Stimulated activated CD4-positive, alpha-beta T cell treated with anti-CD3 and anti-CD28 coated beads, TNF-alpha, amount 100 ng/mL, for 1 hour (primary cell): ENCODE measurements at places on chromosomes 2 and 18.

DNA sequence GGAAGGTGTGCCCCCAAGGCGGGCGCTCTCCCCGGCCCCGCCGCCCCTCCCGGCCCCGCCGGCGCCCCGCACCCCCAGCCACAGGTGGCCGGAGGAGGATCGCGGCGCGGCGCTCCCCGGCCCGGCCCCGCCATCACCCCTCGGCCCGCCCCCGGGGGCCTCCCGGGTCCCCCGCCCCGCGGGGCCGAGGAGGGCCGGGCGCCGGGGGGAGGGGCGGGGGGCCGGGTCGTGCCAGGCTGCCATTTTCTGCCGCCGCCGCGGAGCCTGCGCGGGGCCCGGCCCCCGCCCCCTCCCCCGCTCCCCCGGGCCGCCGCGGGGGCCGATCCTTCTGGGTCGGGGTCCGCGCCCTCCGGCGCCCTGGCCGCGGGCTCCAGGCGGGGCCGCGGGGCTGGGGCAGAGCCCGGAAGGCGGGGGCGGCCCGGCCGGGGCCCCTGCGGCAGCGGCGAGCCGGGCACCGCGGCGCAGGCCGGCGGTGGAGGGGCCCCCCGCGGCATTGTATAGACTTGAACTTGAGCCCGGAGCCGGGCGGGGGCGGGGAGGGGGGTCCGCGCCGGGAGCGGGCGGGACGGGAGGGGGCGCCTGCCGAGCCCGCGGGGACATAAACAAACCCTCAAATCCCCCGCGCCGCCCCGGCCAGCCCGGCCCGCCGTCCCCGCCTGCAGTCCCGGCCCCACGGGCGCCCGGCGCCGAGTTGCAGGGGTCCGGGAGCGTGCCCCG, 556 bp downstream of the DNMT3A start:
- DNase-seq, result no peak

- DNase-seq, result no peak
Observed at GRCh38 chr2:112644155-112644932, 1.4 kb upstream of the SLC20A1 start.

DNA sequence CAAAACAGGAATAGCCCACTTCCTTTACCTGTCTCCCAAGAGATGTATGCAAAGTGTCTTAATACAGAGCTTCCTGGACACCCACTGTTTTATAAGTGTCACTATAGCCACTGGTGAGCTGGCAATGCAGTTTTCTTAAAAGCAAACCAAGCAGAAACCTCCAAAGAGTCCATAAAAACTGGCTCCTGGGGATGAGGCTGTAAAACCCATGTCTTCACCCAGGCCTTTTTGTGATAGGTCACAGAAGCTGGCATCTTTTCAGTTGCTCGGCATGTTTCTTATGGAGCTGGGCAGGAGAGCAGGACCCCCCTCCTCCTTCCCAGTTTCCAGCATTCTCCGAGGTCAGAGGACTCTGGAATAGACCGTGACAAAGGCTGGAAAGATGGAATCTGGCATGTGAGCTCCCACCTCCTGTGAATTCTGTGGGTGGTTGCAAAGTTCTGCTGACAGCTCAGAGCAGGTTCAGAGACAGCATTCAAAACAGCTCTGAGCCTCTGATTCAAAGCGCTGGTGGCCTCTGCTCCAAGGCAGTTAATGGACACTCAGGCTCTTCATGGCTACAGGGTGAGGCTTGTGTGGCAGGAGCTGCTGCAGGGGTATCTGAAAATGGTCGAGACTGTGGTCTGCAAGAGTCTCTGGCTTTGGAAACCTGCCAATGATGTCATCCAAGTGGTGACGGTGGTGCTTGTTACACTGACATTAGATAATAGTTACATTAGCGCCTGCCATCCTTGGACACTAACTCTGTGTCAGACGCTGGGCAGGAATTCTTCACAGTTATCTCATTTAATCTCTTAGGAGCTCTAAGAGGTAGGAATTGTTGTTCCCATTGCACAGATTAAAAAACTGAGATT, 283.4 kb downstream of the CLIP4 start:
- DNase-seq, result no peak

GRCh38 chr2:31578316-31578715, 2.4 kb downstream of the SRD5A2 start:
- DNase-seq, result no peak

- DNase-seq, result no peak
Observed at GRCh38 chr18:49590608-49591007, 28.8 kb downstream of the LIPG start.

DNA sequence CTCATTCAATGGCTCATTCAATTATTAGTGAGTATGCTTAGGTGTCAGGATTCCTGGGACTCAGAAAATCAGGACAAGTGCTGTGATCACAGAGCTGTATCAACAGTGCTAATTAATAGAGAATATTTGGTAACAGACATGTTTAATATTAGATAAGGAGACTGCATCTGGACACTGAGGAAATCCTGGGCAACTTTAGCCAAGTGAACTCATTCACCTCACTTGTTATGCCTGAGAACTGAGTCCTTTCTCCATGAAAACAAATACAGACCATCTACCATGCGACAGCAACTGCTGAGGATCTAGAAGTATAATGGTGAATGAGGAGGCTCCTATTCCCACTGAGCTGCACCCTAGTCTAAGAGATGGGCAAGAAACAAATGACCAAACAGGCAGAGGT, 23.1 kb upstream of the ATP8B1 start:
- no peak for DNase-seq

GRCh38 chr18:8962855-8963635, 139.5 kb upstream of the NDUFV2 start:
- no peak for DNase-seq

DNA sequence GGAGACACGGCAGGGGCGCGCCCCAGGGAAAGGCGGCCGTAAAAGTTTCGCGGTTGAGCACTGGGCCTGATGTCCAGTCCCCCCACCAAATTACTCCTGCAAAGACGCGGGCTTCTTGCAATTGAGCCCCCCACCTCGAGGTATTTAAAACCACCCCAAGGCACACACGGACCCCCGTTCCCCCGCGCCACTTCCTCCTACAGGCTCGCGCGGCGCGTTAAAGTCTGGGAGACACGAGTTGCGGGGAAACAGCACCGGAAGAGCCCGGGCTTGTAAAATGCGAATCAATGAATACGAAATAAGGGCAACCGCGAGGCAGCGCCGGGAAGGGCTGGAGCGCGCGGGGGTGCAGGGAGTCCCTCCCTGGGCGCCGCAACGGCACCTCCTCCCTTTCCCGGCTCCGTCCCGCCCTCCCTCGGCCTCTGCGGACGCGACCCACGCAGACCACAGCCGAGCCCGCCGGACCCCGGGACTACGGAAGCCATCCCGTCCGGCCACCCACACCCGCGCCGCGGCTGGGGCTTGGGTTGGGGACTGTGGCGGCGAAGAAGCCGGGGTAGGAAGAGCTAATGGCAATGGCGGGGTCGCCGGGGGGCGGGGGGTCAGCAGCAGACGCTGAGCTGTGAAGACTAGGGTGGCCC, 918 bp upstream of the NETO1 start:
- no peak for DNase-seq

DNA sequence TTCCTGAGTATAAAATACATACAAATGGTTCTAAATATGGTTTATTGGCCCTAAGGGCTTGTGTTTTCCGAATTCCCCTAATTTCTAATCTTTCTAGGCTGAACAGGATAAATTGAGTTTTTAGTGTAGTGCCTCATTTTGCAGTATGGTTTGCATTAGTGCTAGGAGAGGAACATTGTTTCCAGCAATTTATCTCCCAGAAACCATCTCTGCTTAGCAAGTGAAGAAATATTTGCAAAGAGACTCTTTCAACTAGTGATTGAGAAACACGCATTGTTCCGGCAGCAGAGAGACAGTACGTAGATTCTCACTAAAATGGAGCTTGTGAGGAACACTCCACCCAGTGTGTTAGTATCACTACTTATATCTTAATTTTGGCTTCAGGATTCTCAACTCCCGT, 177.8 kb upstream of the EPAS1 start:
- no peak for DNase-seq
